ENCODE measurements at places on chromosomes 6 and 20.

- no peak for DNase-seq
Observed at GRCh38 chr6:12198851-12199250, 91.3 kb upstream of the EDN1 start.

- no peak for DNase-seq
Observed at GRCh38 chr6:53041356-53041755, 23.8 kb upstream of the FBXO9 start.

- DNase-seq = no peak
Observed at GRCh38 chr6:112396221-112396620, 49.1 kb downstream of the RFPL4B start.

DNA sequence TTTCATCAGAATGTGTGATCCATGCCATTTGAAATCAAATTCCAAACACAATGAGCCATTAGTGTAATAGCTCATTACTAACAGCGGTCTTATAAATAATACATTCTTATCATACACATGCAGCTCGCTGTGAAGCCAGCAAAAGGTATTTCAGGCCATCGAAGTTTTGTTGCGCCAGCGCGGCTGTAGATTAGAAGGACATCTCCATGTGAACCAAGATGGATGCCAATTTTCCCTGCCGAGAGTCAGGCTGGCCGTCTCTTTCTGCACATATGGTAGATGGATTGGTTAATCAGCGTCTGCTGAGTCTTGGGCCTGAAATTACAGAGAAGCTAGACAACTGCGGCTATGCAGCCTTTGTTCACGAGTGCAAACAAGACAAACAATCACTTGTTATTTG lies 44.1 kb downstream of the CFAP61 start:
- peak; percentile 87 for DNase-seq

DNA sequence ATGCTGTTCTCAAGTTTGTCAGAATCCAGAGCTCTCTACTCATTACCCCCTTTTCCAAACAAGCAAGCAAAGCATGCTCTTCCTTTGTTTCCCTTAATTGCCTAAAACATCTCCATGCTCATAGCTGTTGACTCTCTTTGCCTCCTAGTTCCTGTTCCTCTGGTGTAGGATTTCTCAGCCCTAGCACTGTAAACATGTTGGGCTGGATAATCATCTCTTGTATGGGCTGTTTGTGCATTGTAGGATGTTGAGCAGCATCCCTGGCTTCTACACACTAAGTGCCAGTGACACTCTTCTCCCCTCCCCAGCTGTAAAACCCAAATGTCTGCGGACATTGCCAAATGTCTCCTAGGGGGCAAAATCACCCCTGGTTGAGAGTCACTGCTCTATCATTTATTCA lies 14.0 kb downstream of the PPARD start:
- no peak for DNase-seq

DNA sequence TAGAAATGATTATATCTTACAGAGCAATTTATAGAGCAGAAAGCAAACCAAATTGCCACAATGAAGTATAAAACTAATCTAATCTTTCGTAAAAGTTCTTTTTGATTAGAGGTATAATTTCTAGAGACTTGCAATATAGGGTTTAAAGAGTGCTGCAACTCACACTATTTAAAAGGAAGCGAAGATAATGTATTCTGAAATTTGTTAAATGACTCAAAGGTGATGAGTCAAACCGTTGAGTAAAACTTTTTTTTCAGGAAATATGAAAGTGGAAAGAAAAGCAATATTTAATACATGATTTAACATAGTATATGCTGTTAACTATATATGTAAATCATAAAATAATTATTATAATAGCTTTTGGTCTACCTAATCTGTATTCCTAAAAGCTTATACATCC lies 133.6 kb downstream of the SYNE1 start:
- DNase-seq = no peak

GRCh38 chr20:50055524-50056083 lies 57.3 kb downstream of the UBE2V1 start:
- no peak for DNase-seq

DNA sequence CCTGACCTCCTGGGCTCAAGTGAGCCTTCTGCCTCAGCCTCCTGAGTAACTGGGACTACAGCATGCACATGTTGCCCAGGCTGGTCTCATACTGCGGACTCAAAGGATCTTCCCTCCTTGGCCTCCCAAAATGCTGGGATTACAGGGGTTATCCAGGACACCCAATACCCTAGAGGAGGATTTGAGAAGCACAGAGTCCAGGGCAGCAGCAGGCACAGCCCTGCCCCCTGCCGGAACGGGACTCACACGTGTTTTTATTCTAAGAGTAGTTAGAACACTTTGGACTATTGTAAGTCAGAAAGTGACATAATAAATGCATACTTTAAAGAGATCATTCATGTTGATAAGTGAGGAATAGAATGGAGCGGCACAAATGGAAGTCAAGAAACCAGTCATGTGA lies 80.2 kb downstream of the C6orf118 start:
- DNase-seq = no peak

DNA sequence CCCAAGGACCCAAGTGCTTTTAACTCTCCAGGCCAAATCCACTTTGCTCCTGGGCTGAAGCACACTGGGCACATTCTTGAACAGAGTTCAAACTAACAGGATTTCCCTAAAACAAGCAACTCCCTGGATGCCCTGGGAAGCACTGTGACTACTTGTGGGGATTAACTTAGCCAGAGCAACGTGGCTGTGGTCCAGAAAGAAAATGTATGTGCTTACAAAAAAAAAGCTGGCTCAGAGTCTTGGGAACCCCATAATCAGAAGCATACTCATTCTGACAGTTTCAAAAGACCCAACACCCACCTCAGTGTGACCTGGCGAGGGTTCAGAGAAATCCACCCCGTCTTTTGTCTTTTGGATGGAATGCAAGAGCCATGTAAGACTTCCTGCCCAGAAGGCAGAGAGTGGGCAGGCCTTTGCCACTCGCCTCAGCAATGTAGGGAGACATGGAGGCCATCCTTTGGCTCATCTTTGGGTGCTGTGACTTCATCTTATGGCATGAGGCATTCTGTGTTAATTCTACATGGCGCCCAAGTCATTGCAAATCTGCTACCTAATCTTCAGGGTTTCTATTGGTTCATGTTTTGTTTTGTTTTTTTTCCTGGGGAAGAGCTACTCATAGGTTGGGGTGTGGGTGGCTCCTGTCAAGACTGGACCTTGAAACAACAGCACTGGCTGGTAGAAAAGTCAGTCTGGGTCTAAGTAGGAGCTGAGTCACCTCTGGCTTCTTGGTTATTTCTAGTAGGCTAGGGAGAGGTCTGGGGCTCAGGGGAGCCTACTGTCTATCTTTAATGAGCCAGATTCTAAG lies 248.6 kb upstream of the SUPT3H start:
- DNase-seq = no peak

GRCh38 chr20:2213401-2213800 lies 82.4 kb upstream of the TGM3 start:
- no peak for DNase-seq

DNA sequence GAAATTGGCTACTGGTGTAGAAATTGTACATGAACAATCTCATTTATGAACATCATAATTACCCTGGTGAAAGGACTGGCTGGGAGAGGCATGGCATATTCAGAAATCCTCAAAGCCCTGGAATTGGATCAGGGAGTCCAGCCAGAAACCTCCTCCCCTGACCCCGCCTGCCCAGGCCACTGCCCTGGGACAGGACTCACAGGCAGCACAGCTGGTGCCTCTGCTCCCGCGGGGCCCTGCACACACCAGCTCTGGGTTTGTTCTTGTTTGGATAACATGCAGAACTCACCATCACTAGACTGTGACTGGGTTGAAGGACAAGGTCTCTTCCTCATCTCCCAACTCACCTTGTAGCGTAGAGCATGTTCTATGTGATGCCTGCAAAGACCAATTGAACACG lies 56.2 kb downstream of the AGPAT4 start:
- no peak for DNase-seq

GRCh38 chr6:6723921-6724538 lies 135.5 kb downstream of the LY86 start:
- no peak for DNase-seq

- DNase-seq = no peak
Observed at GRCh38 chr20:54199283-54199682, 8.6 kb upstream of the PFDN4 start.

- no peak for DNase-seq
Observed at GRCh38 chr6:46964716-46965519, 43.2 kb upstream of the ADGRF5 start.

GRCh38 chr20:5705827-5706226 lies 44.4 kb upstream of the SHLD1 start:
- DNase-seq = peak; percentile 52

GRCh38 chr6:170076466-170077165 lies 214.3 kb downstream of the DLL1 start:
- DNase-seq = no peak

DNA sequence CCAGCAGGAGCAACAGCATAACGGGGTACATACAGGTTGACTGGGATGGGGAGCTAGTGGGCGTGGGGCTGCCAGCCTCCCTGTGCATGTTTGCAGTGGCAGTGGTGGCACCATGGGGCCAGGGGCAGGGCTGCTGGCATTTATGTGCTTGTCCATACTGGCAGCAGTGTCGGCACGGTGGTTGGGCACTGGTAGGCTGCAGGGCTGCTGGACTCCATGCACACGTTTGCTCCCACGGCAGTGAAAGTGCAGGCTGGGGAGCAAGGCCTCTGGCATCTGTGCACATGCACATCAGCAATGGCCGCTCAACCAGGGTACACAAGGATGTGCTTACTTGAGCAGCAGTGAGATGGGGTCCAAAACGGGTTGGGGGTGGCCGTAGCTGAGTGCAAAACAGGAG lies 159.5 kb upstream of the KHDRBS2 start:
- DNase-seq = no peak

DNA sequence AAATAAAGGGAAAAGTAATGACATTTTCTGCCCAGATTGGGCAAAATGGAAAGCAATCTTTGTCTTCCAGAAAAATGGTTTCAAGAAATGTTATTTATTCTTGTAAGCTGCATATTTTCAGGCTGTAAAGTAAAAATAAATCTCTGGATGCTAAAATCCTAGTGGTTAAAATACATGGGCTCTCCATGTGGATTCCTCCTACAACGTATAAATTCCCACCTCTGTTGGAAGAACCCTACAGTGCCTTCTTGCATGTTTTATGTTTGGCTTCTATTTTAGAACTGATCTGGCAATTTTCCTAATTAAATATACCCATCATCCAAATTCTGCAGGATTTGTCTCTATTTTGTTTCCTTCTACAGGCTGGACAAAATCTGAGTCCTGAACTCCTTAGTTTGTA lies 528.9 kb downstream of the COL12A1 start:
- DNase-seq = no peak

- no peak for DNase-seq
Observed at GRCh38 chr6:105744815-105745214, 341.3 kb upstream of the PRDM1 start.

- DNase-seq = no peak
Observed at GRCh38 chr20:2108987-2109386, 7.4 kb downstream of the STK35 start.

DNA sequence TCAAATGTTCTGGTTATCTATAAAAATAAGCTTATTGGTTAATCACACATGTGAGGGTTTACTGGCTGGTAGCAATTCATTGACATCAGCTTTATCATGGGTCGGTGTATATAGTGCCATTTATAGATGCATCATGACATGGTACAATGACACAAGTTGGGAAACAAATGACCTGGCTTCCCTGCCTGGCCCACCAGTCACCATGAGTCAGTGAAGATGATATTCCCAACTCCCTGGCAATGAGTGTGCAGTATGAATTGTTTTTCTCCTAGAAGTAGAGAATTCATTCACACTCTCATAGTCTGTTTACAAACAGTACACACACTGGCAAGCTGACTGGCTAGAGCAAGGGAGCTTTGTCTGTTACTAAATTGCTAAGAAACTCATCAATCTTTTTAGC lies 37.2 kb upstream of the CALHM6 start:
- DNase-seq = peak; percentile 17

- DNase-seq = no peak
Observed at GRCh38 chr6:143823548-143823947, 19.6 kb upstream of the LTV1 start.

DNA sequence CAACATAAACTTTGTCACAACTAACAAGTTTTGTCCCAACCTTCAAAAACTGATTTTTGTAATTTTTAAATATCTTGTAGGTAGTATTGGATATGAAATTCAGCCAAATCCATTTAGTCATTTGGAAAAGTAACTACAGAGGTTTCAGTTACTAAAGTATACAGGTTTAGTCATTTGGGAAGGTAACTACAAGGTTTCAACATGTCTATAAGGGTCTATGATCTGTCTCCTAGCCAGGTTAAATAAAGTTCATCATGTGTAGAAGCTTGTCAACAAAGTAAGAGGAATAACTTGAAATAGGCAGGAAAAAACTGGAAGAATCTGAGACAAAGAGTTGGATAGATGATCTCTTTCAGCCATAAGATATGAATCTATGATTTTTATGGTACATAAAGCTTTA lies 229.8 kb downstream of the COL12A1 start:
- DNase-seq = no peak
